Lower leg skin (tissue), 4 donors: ENCODE measurements at places on chromosomes 6 and 20.

- DNase-seq, result no peak
Observed at GRCh38 chr20:37194621-37195417, 15.5 kb upstream of the MROH8 start.

GRCh38 chr6:118786596-118787453, 107.1 kb upstream of the ASF1A start:
- DNase-seq, result no peak

DNA sequence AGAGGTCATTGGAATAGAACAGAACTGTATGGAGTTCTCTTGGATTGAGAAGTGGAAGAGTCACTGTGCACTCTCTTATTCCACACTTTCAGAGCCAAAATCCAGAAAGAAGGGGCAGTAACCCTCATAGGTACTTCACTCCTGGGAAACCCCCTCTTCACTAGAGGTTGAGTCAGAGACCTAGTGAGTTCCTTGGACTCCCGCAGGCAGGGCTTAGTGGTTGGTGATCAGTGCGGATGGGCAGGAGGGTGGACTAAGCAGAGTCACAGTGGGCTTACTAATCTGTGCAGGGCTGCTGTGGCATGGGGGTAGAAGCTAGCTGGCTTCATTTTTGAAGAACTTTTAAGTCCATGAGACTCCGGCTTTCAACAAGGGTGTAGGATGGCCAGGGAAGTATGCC, 95.0 kb upstream of the MLN start:
- DNase-seq, result no peak

GRCh38 chr6:84618836-84619235, 145.6 kb downstream of the TBX18 start:
- DNase-seq, result no peak

GRCh38 chr6:168291450-168291849, 28.1 kb downstream of the DACT2 start:
- DNase-seq, result no peak

DNA sequence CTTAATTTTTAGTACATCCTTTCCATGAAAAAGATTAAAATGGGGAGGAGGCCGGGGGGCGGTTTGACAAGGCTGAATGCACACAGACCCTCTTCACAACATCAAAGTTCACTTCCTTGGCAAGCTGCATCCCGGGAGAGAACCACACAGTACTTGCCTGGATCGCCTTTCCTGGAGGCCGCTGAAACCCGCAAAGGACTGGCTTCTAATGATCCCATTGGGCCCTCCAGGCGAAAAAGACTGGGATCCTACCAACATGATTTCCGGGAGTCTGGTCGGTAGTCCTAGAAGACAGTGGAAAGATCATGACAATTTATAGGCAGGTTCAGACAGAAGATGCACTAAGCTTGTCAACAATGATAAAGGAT, 60.2 kb downstream of the RIPOR2 start:
- no peak for DNase-seq

GRCh38 chr6:53924277-53924676, 129.5 kb downstream of the LRRC1 start:
- no peak for DNase-seq

- DNase-seq, result peak; percentile 78
Observed at GRCh38 chr20:25049261-25050060, 8.5 kb downstream of the ACSS1 start.

DNA sequence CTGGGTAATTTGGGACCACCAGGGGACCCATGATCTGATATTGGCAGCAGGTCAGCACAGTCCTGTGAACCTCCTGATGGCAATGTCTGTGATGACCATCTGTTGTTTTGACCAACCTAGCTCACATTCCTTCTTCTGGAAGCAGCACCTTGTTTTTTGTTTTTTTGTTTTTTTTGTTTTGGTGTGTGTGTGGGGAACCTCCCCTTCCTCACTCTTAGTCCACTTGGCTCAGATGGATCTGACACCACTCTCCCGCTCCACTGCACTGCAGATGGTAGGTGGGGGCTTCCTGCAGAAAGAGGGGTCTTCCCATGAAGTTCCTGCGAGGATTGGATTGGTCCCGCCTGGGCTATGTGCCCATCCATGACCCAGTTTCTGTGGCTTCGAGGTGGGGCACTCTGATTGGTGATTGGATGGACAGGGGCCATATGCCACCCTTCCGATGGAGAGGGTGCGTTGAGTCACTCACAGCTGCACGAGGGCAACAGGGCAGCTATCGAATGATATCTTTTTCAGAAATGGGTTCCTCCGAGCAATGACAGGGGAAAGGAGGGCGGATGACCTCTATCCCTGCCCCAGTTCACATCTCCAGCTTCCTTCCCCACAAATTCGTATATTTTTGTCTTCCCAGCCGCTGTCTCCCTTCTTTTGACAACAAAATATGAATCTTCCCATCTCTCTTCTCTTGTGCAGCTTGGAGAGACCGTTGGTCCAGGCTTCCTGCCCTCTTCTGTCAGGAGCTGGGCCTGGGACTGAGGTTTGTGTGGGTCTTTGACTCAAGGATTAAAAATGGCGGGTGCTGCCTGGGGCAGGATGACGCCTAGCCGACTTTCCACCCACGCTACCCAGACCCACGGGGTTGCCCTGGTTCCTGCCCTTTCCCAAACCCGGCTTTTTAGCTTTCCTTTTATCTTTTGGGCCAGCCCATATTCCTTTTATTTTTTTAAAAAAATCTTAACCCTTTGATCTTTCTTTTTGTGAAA, 132.1 kb upstream of the KCNG1 start:
- no peak for DNase-seq

- DNase-seq, result no peak
Observed at GRCh38 chr20:24608926-24609667, 139.7 kb downstream of the SYNDIG1 start.

- DNase-seq, result no peak
Observed at GRCh38 chr6:37283671-37284151, 25.8 kb upstream of the TMEM217 start.

GRCh38 chr6:151023342-151023741, 157.8 kb downstream of the MTHFD1L start:
- DNase-seq, result no peak

- DNase-seq, result no peak
Observed at GRCh38 chr20:7389216-7389615, 551.0 kb downstream of the HAO1 start.

- DNase-seq, result no peak
Observed at GRCh38 chr6:43817192-43817591, 47.2 kb downstream of the VEGFA start.

- DNase-seq, result no peak
Observed at GRCh38 chr20:10521836-10522235, 86.7 kb downstream of the SLX4IP start.

DNA sequence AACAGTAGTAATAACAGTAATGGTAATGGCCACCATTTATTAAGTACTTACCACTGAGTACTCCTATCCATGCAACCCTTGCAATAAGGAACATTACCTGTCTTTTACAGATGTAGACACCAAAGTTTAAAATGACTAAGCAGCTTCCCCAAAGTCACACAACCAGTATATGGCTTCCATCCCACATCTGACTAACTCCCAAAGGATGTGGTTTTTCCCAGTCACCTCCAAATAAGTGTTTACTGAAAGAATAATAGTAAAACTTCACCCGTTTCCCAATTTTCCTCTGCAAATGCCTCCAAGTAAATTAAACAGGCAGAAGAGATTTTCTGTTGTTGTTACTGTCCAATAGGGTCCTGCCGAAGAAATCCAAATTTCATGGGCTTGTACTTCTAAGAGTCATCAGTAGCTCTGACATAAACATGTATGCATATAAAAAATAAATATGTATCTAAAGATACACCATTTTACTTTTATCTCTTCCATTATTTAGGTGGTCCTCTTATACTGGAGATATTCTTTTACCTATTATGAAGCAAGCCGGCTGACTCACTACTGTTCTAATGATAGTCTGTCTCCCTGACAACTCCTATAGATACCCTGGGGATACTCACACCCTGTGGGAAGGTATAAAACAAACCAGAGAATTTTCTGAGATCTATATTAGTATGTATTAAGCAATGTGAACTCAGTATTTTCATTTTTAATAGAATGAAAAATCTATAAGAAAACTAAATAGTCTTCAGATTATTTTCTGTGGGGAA, 77.9 kb upstream of the ID4 start:
- no peak for DNase-seq

DNA sequence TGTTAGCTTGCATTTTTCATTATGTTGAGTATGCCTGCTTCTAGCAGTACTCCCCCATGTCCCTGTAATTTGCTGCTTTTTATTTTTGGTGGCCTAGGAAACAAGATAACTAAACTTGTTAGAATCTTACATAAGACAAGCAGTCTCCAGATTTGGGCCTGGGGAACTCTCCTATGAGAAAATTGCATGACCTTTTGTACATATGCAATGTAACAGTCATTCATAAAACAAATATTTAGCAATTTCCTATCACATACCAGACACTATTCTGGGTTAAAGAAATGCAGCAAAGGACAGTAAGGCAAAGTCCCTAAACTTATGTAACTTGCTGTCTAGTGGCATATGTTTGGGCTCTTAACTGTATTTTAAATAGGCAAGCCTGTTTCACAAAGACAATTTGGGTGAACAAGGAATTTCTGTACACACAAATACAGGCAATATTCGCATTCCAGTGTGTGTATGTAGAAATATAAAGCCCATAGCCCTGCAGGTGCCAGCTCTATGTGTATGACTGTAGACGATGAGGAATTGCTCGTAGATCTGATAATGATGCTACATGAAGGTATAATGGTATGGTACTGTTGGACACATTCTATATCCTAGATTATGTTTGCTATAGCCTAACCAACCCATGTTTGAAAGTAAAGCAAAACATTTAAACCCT, 305.2 kb upstream of the CITED2 start:
- no peak for DNase-seq

DNA sequence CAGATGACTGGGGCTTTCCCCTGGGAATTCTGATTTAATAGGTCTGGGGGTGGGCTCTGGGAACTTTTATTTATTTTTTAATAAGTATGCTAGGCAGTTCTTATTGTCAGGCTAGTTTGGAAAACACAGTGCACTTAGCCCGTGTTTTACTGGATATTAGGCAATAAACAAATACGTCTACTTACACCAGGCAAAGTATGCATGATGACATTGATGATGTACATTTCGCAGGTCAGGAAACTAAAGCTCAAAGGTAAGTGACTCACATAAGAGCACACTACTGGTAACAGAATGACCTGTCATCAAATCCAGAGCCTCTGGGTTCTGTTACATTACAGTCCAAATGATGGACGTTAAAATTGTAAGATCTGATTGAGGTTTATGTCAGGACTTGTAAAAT, 144.4 kb upstream of the EXOC2 start:
- DNase-seq, result no peak

DNA sequence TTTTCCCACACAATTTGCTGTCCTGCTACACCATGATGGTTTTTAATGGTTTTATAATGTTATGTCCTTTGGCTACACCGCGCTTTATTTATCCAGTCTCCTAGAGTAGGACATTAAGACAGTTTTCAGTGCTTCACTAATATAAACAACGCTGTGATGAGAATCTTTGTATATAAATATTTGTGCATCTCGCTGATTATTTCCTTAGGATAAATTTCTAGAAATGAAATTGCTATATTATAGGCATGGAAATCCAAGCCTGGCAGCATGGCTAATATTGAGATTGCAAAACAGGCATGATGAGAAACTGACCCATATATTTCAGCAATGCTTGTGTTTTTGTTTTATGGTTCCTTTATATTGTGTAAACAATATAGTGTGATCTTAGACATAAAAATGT, 81.4 kb upstream of the ATXN1 start:
- no peak for DNase-seq

DNA sequence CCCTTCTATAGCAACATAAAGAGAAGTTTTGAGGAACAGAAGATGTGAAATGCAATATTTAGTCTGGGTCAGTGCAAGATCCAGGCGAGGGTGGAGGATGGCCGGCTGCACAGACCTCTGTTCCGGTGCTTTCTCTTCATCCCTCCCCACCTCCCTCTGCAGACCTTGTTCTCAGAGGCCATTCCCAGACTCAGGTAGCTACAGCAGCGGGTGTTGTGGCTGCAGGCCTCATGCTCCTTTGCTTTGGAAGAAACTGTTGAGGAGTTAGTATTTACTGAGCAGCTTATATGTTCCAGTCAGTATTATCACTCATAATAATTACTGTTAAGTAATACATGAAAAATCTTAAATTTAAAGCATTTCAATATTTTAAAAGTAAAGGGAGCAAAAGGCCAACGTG, 1.7 kb downstream of the BTN3A3 start:
- DNase-seq, result no peak

DNA sequence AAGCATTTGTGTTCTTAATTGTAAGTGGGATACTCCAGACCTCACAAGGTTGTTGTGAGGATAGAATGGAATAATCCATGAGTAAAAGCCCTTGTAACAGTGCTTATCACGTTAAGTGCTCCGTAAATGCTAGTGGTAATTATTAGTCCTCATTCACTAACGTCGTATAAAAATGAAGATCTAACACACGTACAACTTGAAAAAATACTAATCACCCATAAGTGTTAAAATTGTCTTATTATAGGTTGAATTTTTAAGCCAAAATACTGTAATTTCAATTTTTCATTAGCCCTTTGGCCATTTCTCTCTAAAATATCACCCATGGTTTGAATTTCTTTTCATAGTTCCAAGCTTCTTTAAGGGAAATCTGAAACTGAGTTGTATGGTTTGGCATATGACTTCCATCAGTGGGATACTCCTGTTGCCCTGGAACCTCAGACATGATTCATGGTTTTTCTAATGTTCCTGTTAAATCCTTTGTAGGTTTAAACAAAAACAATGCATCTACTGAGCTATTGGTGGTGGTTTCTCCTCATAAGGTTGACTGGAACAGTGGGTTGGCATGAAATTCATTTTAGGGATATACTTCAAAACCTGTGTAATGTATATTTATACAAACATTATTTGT, 19.1 kb downstream of the XRN2 start:
- DNase-seq, result no peak

DNA sequence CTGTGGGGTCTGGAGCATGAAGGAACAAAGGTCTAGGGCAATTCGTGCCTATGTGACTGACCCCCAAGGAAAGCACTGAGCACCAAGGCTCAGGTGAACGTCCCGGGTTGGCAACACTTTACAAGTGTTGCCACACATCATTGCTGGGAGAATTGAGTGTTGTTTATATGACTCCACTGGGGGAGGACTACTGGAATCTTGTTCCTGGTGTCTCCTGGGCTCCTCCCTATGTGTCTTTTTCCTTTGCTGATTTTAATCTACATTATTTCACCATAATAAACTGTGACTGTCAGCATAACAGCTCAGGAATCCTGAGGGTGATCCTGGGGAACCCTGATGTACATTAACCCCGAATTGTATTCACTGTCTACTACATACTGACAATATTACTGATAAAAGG, 207.7 kb upstream of the BMP2 start:
- no peak for DNase-seq

DNA sequence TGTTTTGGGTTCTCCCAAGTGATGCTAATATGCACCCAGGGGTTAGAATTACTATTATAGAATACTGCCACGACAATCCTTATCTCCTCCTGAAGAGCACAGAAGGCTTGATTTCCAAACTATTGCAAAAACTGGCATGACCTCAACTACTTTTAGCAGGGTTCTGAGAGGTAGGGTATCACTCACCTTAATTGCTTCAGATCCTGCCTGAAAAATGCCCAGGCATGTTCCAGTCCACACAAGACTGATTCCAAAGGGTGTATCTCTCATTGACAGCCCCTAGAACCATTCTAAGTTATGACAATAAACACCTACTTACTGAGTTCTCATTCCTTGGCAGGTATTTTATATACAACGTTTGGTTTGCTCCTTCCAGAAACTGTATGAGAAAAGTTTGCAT, 5.0 kb upstream of the DSE start:
- DNase-seq, result no peak

- DNase-seq, result no peak
Observed at GRCh38 chr6:107116931-107117330, 1.6 kb upstream of the BEND3 start.
